Glomerular endothelial cell (primary cell): ENCODE measurements at places on chromosomes 5 and 9.

- DNase-seq, result no peak
These were observed 20.0 kb upstream of the RUFY1 start for GRCh38 chr5:179530069-179530998.

GRCh38 chr5:81761270-81761669 lies 10.4 kb upstream of the SSBP2 start:
- DNase-seq, result no peak

GRCh38 chr5:57476601-57477056 lies 6.0 kb downstream of the ACTBL2 start:
- no peak for DNase-seq

GRCh38 chr5:17317473-17317872 lies 100.0 kb downstream of the BASP1 start:
- DNase-seq, result no peak

- DNase-seq, result no peak
These were observed 506.6 kb upstream of the MPDZ start for GRCh38 chr9:13786131-13786530.

- no peak for DNase-seq
These were observed 241.7 kb downstream of the MCTP1 start for GRCh38 chr5:95043234-95043633.

DNA sequence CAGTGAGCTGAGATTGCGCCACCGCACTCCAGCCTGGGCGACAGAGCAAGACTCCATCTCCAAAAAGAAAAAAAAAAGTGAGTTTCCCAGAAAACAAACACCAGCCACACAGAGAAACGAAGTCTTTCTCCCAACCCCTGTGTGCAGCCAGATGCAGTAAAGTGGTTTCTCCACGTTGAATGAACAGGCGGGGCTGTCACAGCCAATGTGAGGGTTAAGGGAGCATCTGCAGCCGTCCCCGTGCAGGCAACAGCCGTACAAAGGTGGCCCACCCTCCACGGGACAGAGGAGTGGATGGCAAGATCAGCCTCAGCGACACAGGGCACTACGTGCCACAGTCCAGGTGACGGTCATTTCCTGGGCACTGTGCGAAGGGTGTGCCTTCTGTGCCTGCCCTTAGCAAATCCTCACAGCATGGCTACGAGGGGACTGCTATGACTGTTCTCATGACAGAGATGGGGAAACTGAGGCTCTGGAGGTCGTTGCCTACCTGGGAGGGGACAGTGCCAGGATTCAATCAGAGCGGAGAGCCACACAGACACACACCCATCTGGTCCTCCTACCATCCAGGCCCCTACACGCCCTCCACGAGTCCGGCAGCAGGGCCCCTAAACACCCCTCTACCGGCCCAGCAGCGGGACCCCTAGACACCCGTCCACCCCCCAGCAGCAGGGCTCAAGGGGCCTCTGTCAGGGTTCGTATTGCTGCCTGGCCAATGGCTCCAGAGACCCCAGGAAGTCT lies 2.3 kb downstream of the VAV2 start:
- DNase-seq, result no peak

DNA sequence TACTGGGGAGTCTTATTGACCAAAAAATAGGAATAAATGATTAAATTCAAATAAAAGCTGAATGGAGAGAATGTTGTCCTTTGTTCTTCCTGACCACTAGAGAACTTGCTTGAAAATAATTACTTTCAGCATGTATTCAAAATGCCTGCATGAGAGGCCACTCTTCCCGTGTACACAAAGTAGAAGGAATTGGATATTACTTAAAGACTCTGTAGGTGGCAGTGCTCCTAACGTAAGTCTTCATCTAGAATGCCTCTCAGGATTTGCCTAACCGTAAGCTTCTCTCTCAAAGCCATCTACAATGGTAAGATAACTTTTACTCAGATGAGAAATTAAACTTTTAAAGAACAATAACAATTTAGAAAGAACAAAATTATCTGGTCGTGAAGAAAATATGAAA lies 620.0 kb upstream of the CCNG1 start:
- no peak for DNase-seq

DNA sequence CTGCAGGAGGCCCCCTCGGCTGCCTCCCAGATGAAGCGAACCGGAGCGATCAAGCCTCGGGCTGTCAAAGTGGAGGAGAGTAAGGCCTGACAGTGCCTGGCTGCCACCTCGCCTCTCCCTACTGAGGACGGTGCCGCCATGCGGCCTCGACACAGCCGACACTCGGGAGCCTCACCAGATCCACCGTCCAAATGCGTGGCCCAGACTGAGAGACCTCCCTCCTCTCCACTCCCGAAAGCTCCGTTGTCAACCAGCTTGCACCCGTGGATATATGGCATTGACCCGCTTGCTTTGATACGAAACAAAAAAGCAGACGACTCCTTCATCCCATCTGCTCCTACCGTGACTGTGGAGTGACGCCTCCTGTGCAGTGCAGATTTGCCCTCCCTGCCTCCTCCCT lies 6.9 kb upstream of the POMT1 start:
- DNase-seq, result no peak
